Stimulated activated CD4-positive, alpha-beta T cell treated with anti-CD3 and anti-CD28 coated beads, Interleukin-1b, Interleukin-23, amount 100 ng/mL, for 4 hours (primary cell): ENCODE measurements at places on chromosomes 7 and 10.

DNA sequence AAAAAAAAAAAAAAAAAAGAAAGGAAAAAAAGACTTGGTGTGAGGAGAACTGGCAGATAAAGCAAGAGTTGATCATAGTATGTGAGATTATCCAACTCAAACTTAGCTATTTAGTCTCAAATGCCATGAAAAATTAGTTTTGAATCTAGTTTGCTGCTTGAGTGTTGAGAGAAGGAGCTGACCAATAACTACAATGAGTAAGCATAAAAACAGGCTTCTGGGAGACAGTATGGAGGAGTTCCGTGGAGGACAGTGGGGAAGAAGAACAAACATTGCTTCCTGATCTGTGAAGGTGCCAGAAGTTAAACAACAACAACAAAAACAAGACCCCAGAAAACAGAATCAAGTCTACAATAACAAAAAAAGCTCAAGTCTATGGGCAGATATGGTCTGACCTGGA lies 317.1 kb upstream of the POT1 start:
- DNase-seq = no peak

- DNase-seq = no peak
Measured at GRCh38 chr10:88899886-88900285, 19.8 kb downstream of the STAMBPL1 start.

DNA sequence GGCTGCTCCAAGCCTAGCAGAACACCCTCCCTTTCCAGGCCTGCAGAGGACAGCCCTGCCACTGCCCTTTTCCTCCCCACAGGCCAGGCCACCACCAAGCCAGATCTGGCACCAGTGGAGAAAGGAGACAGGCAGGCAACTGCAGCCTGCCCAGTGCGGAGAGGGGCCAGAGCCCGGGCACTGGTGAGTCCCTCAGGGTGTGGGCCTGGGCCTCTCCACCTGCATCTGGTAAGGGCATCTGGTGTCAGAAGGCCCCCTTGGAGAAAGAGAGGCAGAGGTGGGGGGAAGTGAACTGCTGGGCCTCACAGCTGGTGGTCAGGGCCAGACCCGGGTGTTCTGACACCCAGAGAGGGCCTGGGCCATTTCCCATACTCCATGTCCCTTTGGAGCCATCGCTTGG lies 27.9 kb downstream of the ZNF783 start:
- no peak for DNase-seq

DNA sequence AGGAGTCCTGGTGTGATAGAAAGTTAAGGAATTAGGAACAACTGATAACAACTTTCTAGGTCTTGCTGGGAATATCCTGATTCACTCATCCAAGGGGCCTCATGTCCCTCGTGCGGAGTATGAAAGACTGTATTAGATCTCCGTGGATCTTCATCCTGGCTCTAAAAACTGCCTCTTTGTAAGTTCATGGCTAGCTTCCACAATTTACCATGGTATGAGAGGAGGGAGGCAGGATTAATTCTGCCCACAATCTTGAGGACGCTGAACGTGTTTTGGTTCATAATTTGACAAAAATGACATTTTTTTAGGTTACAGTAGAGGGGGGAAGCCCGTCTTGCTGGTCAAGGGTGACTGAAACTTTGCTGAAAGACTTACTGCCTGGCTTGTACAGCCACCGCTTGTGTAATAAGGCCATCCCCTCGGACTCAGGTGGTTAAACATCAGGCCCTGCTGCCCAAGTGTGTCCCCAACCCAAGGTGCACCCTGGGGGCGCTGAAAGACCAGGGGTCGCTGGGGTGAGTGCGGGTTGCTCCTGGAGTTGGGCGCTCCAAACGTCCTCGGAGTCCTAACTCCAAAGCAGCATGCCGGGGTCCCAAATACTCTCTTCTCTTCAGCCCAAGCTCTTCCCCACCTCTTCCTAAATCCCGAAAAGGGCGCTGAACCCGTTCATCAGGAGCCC lies 733 bp downstream of the HIBADH start:
- DNase-seq = peak; percentile 12

DNA sequence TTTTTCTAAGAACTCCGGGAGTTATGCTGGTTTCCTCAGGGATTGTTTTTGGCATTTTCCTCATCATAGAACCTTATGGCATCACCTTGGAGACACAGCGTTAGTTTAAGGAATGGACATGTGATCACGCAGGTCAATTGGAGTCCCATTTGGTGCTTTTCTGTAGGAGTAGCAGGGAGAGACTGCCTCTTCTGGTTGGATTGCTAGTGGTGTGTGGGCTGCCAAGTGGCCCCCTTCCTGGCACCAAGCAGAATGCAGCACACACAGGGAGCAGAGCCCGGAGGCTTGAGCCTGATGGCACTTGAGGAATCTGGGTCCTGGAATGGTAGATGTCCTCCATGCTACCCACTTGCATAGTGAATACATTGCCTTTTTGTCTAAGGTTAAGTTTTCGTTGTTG lies 57.9 kb downstream of the SDK1 start:
- DNase-seq = no peak

GRCh38 chr7:26485367-26485934 lies 193.8 kb downstream of the SNX10 start:
- no peak for DNase-seq

DNA sequence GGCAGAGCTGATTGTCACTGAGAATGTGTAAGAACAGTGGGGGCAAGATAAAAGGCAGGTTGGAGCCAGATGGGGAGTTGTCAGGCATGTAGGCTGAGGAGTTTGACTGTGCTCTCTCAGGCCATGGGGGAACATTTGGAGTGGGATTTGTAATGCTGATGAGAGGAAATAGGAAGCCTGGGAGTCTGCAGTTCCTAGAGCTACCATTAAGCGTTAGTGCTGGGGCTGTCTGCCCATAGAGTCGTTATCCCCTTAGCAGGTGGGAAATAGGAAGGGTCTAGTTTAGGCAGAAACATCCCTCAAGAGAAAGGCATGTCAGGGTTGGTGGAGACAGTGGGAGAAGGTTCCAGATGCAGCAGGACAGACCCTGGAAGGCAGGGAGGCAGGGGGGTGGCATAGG lies 75.5 kb downstream of the RPS24 start:
- DNase-seq = no peak

DNA sequence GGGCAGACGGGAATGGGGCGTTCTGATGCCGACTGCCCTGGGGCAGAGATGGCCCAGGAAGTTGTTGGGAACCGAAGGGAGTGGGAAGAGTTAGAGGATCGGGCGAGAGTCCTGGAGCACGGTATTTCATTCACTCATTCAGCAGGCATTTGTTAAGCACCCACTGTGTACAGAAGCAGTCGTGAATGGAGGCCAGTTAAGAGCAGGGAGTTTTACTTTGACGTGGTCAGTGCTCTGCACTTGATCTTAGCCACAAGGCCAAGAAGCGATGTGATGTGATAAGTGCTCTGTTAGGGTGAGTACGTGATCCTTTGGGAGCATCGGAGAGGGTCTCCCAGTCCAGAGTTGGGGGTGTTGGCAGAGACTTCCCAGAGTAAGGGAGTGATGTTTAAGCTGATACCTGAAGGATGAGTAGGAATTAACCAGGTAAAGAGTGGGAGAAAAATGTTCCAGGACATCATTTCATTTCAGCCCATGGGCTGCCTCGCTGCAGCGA lies 890 bp downstream of the ZFYVE27 start:
- no peak for DNase-seq

GRCh38 chr10:100551196-100551595 lies 15.5 kb downstream of the HIF1AN start:
- no peak for DNase-seq

DNA sequence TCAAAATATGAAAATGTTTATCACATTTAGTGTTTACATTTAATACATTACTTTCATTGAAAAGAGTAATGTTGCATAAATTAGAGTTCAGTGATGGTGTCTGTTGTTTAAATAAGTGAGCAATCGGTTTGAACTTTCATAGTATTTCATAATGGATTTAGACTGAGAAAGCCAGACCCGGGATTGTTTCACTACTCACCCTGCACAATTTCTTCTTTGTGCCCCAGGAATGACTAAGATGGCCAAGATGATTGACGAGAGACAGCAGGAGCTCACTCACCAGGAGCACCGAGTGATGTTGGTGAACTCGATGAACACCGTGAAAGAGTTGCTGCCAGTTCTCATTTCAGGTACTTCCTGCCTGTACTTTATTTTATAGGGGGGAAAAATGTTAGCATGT lies 74.6 kb downstream of the VCL start:
- no peak for DNase-seq

DNA sequence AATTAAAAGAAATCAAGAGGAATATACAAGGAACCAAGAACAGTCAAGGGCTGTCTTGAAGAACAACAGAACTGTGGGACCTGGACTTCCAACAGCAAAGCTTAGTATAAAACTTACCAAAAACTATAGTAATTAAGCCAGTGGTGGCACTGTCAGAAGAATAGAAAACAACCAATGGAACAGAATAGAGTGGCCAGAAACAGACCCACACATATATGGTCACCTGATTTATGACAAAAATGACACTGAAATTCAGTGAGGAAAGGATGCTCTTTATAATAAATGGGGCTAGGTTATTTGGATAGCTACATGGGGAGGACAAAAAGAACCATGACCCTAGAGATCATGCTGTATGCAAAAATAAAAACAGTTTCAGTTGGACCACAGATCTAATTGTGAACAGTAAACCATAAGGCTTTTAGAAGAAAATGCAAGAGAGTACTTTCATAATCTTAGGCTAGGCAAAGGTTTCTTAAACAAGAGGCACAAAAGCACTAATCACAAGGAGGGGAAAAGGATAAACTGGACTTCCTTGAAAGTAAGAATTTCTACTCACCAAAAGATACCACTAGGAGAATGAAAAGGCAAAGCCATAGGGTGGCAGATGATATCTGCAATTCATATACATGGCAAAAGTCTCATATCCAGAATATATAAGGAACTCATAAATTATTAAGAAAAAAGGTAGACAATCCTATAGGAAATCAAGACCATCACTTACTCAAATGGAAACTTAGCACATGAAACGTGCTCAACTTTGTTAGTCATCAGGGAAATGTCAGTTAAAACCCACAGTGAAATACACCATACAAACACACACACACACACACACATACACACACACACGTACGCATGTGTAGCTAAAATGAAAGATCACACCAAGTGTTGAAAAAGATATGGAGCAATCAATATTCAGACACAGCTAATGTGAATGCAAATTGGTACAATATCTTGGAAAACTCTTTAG lies 20.8 kb downstream of the HYCC1 start:
- DNase-seq = no peak

DNA sequence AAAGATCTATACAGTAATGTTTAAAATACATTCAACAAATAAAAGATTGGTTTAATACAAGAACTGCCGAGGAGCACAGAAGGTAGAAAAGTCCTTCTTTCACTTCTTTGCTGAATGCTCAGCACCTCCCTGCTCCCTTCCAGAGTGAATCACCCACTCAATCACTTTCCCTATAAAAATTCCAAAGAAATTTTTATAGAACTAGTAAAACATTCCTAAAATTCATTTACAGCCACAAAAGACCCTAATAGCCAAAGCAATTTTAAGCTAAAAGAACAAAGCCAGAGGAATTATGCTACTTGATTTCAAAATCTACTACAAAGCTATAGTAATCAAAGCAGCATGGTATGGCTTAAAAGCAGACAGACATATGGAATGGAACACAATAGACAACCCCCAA lies 320.9 kb downstream of the PCLO start:
- no peak for DNase-seq

DNA sequence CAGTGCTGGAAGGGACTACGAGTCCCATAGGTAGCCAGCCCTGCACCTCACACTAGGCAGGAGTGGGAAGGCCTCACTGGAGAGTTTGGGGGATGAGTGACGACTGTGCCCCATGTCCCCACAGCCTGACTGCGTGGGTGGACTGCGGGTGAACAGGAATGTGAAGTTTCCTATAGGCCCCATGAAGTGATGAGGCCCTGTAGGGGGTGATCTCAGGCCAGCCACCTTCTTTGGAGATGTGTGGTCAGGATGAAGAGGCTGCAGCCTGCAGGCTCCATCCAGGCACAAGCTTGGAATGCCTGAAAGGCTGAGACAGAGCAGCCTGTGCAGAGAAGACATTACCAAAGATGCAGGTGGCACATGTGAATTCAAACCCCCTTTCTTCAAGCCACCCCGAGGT lies 94.9 kb downstream of the CPXM2 start:
- no peak for DNase-seq

DNA sequence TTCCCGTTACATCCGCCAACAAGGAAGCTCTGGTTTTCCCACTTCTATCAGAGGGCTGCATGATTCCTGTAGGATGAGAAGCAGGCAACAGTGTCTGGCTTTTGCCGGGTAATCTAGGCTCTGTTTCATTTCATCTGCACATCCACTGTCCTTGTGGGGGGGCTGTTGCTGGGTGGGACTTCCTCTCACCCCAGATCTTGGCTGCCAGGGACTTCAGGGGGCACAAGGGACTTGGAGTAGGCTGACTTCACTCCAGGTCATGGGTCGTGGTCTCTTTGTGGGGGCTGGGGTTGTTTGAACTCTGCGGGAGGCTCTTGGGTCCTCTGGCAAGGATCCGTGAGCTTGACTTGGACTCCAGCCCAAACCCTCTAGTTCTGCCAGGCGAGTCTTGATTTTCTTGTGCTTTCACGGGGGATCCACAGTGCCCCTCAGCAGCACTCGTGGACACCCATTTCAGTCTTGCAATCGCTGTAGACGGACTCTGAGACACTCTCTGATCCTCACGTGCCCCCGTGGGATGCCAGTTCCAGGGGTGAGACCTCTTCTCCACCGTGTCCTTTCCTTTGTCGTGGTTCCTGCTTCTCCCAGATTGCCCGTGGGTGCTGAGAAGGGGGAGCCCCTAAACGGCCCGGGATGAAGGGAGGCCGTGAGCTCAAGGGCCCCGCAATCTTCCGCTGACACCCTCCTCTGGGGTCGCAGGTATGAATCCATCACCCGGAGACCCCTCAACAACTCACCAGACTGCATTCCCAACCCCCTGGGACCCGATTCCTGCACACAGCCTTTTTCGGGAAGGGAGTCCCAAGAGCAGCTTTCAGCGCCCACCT lies 21.4 kb upstream of the ZNF273 start:
- no peak for DNase-seq

- DNase-seq = peak; percentile 49
Measured at GRCh38 chr7:139680676-139681462, 96.9 kb downstream of the HIPK2 start.

GRCh38 chr7:148611692-148612091 lies 21.1 kb downstream of the C7orf33 start:
- no peak for DNase-seq

DNA sequence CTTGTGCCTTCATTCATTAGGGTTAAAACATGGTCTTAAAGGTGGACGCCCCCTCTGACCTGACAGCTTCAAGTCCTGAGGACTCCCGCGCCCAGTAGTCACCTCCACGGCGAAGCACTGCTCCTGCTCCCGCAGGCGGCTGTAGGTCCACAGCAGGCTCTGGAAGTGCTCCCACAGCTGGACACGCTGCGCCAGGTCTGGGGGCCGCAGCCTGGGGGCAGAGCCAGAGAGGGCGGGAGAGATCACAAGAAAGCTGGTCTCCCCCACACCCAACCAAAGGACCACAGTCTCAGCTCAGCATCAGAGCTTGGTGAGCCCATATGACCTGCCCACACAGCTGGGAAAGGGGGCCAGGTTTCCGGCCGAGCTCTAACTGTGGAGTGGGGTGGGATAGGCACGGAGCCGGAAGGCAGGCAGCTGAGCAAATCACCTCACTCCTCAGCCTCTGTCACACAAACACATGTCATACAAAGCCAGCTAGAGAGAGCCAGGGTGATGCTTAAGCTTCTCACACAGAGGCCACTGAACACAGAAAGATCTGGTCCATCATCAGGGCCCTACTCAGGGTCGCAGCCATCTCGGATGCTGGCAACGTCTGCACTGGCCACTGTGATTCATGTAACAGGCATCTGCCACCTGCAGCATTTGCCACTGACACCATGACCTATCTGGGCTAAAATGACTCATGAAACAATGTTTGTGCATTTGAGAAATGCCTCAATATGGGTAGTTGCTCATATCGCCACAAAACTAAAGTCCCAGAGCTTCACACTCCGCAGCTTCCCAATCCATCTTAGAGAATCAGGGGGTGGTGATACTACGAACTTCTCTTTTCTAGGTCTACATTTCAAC lies 12.6 kb downstream of the HPS1 start:
- DNase-seq = no peak
